ENCODE measurements at places on chromosomes 5 and 9. TPM values are rescaled to one million over a fixed set of nuclear protein-coding genes. Genes with fewer than 3 reads are reported as not detected.

GRCh38 chr5:96809921-96810320, 2.2 kb upstream of the ERAP1 start:
- DNase-seq, result no peak

DNA sequence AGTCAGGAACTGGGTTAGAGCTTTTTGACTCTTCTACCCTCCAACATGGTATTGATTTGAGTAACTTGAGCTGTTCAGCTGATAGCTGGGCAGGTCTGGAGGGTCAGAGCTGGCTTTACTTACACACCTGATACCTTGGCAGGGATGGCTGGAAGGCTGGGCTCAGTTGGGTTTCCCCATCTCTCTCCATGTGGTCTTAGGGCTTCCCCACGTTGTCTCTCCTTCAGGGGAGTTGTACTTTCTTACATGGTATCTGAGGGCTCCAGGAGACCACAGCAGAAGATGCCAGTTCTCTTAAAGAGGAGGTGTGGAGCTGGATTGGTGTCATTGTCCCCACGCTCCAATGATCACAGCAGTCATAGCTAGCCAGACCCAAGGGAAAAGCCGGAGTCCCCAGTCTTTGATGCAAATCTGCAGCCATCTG, 25.6 kb downstream of the ISOC1 start:
- DNase-seq, result no peak

- DNase-seq, result no peak
Measured at GRCh38 chr5:180601591-180602480, 10.5 kb upstream of the SCGB3A1 start.

DNA sequence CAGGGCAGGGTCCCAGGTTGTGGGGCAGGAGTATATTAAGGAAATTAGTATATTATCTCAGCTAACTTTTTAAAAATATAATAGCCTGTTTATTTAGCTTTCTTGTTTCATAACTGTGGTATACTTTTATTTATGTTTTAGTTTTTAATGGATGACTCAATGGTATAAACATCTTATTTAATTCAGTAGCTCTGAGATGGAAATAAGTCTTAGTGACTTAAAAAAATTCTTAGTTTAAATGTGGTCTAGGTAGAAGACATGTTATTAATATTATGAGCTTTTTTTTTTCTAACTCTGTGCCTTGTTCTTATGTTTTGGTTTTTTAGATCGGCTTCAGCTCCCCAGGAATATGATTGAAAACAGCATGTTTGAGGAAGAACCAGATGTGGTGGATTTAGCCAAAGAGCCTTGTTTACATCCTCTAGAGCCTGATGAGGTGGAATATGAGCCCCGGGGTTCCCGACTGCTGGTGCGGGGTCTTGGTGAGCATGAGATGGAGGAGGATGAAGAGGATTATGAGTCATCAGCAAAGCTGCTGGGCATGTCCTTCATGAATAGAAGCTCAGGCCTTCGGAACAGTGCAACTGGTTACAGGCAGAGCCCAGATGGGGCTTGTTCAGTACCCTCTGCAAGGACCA, 43.1 kb downstream of the LNPEP start:
- DNase-seq, result peak; percentile 83

DNA sequence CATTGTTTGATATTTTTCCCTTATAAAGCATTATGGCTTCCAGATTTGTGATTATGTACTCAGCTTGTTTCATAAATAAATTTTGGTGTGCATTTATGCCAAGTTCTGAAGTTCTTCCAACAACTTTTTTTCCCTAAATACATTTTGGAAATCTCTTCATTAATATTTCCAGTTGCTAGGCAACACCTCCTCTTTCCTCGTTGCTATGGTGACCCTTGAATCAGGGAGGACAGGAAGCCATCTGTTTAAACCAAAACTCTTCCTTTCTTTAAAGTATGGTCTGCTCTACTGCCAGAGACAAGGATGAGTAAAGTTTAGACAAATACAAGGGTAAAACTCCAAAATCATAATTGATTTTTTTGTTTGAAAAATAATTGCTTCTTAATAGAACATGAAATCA, 779.3 kb downstream of the CDH9 start:
- DNase-seq, result no peak

Gene SLC6A18
- not detected for total RNA-seq

DNA sequence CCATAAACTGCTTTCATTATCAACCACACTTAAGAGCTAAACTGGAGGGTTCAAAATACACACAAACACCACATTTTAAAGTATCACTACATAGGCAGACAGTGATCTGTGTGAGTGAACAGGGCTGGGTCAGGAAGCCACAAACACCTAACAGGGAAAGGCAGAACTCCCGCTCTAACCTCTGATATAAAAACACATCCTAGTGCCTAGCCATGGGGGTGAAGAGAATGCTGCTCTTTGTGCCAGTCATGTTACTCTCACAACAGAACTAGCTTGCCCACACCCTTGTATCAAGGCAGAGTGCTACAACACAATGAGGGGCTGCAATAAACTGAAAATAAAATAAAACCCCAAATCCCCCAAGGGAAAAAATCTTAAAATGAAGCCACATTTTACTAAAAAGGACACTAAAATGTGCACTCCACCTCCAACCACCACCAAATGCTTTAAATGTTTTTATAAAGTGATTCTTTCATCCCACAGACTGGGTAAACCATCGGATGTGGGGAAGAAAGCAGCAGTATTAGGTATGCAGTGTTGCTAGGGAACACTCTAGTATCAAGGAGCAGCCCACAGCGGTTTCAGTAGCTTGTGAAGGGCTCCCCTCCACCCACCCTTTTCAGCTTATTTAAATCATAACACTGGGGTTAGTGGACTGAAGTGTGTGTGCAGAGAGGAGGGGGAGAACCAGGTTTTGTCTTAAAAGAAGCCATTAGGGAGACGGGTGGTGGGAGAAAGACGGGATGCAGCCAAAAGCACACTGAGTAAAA, 64.5 kb downstream of the TMEM161B start:
- DNase-seq, result no peak

Gene PCDHGC3
- 42.3 TPM for total RNA-seq

GRCh38 chr9:69940674-69941073, 103.0 kb upstream of the MAMDC2 start:
- DNase-seq, result no peak

Gene TENT4A
- total RNA-seq, result 14.6 TPM

Gene PCDHA12
- total RNA-seq, result not detected

Gene PLEKHG4B
- total RNA-seq, result not detected

DNA sequence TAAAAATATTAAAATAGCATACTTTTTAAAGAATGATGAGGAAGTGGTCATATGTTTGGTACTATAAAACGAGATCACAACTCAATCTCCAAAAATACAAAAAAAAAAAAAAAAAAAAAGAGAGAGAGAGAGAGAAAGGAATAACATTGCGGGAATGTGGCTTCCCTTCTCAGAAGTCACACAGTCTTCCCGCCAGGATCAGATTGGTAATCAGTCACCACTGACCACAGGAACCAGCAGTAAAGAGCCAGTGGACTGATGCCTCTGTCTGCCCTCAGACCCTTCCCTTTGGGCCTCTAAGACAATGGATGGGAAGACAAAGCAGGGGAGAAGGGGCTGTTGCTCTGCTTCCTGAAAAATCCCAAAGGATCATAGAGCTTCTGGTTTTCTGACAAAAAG, 104.9 kb downstream of the KLHL3 start:
- no peak for DNase-seq

Gene CBY3
- total RNA-seq, result not detected

Gene HACD4
- total RNA-seq, result 6.7 TPM

Gene AQP7
- total RNA-seq, result not detected

Gene C5orf63
- total RNA-seq, result 2.5 TPM

Gene NME5
- total RNA-seq, result not detected

DNA sequence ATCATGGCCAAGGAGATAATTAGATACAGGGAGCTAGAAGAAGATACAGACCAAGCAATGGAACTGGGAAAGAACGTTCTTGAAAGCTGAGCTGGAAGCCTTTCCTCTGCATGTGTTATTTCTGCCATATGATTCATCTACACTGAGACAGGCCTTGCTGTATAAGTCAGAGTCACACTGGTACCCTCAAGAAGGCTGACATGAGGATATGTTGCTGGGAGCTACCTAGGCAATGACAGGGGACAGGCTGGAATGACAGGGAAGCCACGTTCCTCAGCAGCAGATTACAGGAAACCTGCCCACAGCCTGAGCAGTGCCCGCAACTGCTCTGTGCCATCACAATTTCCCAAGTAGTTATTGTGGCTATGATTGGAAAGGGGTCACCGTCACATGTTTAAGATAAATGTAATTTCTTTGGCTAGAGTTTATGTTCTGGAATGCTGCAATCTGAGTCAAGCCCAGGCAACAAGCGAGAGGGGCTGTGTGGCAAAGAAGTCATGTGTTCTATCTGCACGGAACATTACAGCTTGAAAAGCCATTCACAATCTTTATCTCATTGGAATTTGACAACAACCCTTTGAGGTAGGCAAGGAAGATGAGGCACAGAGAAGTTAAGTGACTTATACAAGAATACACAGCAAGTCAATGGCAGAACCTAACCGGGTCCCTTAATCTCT, 108.2 kb downstream of the TTLL11 start:
- peak; percentile 53 for DNase-seq

DNA sequence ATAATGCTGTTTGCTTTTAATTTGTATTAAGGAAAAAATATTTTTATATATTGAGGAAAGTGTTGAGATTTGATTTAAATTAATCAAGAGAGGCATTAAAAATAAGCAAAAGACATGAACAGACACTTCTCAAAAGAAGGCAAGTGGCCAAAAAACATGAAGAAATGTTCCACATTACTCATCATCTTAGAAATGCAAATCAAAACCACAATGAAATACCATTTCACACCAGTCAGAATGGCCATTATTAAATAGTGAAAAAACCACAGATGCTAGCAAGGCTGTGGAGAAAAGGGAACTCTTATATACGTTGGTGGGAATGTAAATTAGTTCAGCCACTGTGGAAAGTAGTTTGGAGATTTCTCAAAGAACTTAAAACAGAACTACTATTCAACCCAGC, 45.9 kb downstream of the RANBP17 start:
- DNase-seq, result no peak

Gene CDKN2B-AS1
- total RNA-seq, result not detected

GRCh38 chr9:112755675-112756074, 5.1 kb downstream of the SNX30 start:
- DNase-seq, result peak; percentile 56

GRCh38 chr9:131625508-131625787, 80.1 kb downstream of the PRRT1B start:
- no peak for DNase-seq

Gene HMCN2
- total RNA-seq, result 0.20 TPM

Gene MYOT
- total RNA-seq, result not detected

Gene RUFY1
- 65.6 TPM for total RNA-seq

Gene GLRA1
- total RNA-seq, result not detected

Gene CCDC183
- not detected for total RNA-seq

Gene SPEF2
- total RNA-seq, result 4.2 TPM

- DNase-seq, result no peak
Measured at GRCh38 chr5:135372654-135373381, 26.2 kb downstream of the MACROH2A1 start.

DNA sequence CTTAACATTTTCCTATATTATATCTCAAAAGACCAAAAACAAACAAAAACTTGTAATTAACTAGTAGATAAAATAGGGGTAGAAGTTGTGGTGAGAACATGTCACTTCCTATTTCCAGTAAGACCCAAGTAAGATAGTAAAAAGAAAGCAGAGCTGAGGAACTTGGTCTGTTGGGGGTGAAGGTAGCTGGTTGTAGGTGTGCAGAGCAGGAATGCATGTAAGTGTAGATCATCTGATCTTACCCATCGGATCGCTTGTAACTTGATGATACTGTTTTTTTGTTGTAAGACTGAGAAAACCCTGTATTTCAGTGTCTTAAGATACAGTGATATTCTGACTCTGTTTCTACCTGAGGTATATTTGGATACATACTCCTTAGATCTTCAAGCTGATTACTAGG, 5.7 kb downstream of the SRP19 start:
- DNase-seq, result no peak

DNA sequence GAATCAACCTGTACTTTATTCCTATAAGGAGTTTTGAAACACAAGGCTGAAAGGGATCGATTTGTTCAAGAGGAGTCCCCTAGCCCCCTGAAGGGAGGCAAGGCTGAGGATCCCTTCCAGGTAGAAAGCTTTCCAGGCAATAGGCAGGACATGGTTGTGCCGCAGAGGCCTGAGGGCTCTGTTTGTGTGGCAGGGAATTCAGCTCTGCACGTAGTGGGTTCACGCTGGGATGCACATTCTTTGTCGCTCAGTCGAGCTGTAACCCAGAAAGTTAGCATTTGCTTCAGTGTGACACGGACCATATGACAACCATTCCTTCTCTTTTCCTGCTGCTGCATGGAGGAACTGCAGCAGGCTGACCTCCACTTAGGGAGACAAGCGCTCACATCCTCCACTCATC, 65.6 kb upstream of the TRIO start:
- DNase-seq, result no peak

Gene CARTPT
- total RNA-seq, result not detected

DNA sequence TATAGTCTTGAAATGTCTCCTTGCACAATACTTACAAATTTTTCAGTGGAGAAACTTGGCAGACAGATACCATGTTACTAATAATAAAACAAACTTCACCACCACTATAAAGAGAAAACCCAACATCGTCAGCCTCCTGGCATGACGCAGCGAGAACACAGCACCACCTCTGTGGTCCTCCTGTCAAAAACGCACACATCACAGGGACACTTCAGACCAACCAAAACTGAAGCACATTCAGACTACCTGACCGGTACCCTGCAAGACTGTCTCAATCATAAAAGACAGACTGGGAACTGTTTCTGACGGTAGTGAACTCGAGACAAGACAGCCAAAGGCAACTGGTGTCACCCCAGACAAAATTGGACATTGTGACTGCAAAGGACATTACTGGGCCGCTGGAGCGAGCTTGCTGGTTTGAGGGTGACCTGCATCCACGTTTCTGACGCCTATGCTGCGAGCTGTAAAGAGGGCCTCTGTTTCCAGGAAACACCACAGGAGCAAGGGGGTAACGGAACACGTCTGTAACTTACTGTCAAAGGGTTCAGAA, 34.4 kb downstream of the NSUN2 start:
- DNase-seq, result no peak

GRCh38 chr9:94533155-94533554, 21.7 kb upstream of the PCAT7 start:
- DNase-seq, result no peak

- no peak for DNase-seq
Measured at GRCh38 chr5:64637144-64637543, 53.2 kb upstream of the SHISAL2B start.

Gene MEIKIN
- not detected for total RNA-seq

Gene LMNB1
- 249 TPM for total RNA-seq

Measured in MG63 (cell line).